ENCODE measurements at places on chromosomes 3 and 15.

DNA sequence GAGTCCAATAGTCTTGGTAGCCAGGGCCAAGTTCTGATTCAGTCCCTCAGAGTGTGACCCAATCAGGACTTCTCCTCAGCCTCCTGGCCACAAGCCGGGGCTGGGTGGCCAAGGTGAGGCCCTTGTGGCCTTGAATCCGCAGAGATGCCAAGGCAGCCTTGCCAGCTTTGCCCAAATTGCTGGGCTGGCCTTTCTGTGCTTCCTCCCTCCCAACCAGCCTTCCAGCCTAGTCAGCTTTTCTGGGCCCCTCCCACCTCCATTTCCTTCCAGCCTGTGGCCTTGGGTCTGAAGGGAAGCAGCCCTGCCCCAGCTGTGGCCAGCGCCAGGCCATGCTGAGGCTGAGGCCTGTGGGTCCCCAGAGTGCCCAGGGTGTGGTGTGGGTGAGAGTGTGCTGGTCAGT, 34.3 kb upstream of the ANKDD1A start:
- DNase-seq: no peak

- DNase-seq: no peak
These were observed 44.7 kb upstream of the DLG1 start for GRCh38 chr3:197343111-197343510.

GRCh38 chr3:38800511-38800910, 15.5 kb downstream of the SCN10A start:
- no peak for DNase-seq

DNA sequence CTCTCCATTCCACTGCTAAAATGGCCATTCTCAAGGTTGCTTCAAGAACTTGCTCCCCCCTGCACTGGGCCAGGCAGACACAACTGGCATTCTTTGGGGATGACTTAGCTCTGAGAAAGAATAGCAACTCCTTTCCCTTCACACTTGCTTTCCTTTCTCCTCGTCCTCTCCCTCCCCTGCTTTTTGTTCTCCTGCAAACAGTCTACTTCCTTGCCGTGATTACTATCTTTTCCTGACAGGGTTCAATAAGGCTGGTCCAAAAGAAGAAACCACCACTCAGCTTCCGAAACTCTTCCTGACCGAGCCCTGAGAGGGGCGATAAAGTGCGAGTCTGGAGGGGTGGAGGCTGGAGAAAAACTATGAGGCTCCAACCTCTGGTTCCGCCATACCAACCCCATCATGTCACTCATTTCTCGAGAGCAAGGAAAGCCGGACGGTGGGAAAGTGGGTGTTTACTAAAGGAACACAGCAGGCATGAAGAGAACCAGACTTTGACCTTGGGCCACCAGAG, 5.0 kb downstream of the AMOTL2 start:
- DNase-seq: no peak

GRCh38 chr3:10554236-10554611, 48.8 kb upstream of the ATP2B2 start:
- DNase-seq: no peak

- no peak for DNase-seq
These were observed 104.0 kb downstream of the ABHD5 start for GRCh38 chr3:43794776-43795175.

DNA sequence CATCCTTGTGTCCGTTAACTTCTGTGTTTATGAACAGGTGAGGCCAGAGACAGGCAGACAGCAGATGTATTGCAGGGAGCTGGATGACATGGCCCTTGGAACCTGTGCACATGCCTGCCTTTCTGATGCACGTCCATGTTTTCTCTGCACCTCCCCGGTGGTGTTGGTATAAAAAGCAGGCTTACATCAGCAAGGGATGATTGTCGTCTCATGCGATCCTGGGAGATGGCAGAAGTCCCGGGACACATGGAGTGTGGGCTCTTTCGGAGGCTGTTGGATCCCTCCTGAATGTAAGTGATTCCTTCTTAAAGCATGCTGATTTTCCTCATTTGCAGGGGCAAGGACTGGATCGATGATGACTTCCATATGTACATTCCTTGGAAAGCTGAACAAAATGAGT, 134.8 kb downstream of the SNRPN start:
- no peak for DNase-seq

DNA sequence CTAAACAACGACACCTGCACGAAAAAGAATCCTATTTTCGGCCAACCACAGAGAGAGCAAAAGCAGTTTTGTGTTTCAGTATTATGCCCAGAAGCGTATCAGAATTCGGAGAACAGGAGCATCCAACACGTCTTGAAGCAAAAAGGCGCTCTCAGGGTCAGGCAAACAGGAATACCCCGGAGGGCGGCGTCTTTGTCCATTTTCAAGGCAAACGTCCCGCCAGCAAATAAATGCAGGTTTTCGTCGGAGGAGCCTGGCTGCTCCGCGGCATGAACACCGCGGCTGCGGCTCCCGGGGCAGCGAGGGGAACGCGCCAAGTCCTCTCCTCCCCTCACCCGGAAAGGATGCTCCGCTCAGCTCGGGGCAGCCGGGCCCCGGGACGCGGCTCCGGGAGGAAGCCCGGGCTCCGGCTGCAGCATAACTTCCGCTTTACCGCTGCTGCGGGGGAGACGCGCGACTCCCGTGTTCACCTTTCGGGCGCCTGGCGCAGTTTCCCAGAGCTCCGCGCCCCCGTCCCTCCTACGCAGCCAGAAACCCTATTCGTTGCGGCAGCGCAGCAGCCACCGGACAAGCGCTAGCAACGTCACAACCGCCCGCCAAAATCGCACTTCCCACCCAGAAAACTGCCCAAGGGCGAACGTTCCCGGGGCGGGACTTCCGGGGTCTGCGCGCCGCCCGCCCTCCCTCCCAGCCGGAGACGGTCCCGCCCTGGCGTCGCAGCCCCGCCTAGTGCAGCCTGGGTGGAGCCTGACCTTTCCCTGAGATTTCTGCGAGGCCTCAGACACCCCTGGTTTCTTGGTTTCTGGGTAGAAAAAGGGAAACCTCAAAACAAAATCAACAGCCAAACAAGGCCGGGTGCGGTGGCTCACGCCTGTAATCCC, at the start of gene RNF168:
Gene RNF168, minus strand, starts transcription at position 573 of the 881 bp plus-strand sequence. CDS start 595 bp downstream, outside the sequence.
- peak; percentile 96 for DNase-seq

- no peak for DNase-seq
These were observed 544 bp upstream of the MYO1E start for GRCh38 chr15:59373215-59373614.

- DNase-seq: no peak
These were observed 46.8 kb downstream of the GLB1 start for GRCh38 chr3:33050071-33050653.

- DNase-seq: no peak
These were observed 1.4 kb downstream of the DNAJA4 start for GRCh38 chr15:78265752-78266224.

DNA sequence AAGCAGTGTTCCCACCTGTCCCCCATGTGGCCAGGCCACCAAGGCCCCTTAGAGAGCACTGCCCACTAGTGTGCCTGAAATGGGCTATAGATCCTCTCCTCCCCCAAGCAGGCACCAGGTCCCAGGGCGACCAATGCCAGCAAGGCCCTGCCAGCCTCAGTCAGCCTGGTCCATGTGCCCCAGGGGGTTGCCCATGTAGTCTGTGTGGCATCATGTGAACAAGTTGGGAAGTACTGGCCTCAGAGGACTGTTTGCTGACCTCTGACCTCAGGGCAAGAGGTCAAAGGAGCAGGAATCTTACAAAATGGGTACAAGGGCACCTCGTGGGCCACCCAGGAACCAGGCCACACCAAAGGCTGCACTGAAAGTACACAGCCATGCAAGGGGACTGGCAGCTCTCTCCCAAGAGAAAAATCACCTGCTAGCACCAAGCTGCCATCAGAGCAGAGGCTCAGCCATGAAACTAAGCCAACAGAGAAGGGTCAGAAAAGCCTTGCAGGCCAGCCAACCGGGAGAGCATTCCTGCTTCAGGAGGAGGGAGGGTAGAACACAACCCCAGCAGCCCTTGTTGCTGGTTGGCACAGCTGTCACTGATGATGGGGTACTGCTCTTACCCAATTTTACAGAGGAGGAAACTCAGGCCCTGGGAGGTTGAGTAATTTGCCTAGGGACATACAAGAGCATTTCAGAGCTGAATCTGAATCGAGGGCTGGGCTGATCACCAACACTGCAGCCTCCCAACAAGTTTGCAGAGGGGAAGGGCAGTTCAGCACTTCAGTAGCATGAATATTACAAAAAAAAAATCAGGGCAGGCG, 5.2 kb upstream of the FURIN start:
- no peak for DNase-seq

DNA sequence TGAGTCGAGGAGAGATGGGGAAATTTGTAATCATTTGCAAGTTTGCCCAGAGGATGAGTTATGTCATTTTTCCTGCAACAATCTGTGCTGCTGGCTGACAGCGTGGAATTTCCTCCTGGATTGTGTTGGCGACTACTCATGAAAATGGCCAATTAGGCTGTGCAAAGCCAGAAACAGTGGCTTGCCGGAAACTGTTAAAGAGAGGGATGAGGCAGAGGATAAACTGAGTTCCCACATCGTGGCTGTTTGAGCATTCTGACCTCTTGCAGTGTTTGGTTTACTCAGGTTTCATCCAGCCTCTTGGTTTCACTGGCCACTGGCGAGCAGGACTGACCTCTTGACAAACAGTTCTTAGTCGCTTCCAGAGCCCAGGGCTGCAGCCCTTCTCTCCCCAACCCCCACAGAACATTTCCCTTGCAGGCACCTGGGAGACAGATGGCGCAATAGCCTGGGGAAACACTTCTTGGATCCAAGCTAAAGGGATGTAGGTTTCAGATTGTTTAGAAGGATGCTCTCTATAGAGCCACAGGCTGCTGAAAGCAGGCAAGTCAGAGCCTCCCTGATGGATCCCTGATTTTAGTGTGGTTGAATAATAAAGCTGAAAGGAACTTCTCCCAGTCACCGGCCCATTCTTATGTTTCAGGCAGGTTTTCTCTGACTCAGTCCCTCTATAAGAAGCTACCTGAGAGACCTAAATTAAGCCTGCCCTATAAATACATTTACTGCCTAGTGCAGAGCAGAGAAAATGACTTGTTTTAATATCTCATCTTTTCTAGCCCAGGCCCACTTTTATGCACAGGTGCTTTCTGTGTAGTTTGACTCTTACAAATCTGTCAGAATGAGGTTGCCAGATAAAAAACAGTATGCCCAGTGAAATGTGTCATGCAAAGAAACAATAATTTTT, 92.8 kb upstream of the UBE2E1 start:
- peak; percentile 22 for DNase-seq

GRCh38 chr15:51620641-51621040, 1.9 kb downstream of the DMXL2 start:
- DNase-seq: no peak

DNA sequence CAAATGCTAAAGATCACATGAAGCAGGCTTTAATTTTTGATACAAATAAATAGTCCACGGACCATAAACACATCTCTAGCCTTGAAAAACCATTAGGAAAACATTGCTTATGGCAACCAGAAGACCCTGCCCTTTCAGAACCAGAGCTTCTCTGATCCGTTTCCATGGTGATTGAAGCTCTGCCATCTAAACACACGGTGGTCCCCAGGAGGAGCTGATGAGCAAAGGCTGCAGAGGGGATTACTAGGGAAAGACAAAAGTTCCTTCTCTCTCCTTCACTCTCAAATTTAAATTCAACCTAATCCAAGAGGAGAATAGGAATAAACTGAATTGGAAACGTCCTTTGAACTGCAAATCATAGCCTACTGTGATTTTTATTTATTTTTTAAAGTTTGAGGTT, 122.0 kb upstream of the ATP10A start:
- DNase-seq: no peak

DNA sequence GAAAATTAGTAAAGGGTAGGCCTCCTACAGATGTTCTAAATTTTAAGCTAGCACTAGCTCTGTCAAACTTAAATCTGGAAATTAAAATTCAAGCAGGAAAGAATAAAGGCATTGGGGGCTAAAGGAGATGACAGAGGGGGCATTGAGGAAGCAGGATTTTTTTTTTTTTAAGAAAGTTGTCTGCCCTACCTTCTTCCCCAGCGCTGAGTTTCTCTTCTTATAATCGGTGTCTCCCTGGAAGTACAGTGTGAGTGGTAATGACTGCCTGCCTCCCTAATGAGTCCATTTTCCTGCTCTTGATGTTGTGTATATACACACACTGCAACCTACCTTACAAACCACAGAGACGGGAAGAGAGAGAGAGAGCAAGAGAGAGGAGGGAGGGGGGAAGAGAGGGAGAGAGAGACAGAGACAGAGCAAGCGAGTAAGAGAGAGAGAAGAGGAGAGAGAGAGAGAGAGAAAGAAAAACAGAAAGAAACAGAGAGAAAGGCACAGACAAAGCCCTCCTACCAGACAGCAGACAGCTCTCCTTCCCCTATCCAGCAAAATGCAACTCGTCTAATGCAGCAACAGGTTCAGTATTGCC, 47.0 kb downstream of the ZBTB20 start:
- DNase-seq: no peak

GRCh38 chr15:28060005-28060404, 39.1 kb downstream of the OCA2 start:
- DNase-seq: no peak

DNA sequence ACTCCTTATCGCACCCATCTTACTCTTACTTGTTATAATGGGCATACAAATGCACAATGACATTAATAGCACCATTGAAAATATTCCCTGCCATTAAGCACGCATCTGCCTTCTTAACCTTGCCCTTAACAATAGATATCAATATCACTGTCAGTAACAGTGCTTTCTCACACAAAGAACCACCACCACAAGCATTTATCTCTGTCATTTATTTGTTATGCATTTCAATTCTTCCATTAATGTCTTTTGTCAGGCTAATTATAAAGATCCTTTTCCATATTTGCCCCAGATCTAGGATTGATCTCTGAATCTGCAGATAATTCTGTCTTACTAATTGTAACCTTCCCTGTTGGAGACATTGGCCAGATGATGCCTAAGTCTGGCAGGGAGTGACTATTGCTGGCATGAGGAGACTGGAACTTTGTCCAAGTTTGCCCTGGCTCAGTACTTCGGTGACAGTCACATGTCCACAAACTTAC, 419.6 kb upstream of the TGFBR2 start:
- no peak for DNase-seq
